CD4-positive, alpha-beta T cell treated with Interleukin-17A for 4 hours (primary cell): ENCODE measurements at places on chromosomes 16 and 17.

DNA sequence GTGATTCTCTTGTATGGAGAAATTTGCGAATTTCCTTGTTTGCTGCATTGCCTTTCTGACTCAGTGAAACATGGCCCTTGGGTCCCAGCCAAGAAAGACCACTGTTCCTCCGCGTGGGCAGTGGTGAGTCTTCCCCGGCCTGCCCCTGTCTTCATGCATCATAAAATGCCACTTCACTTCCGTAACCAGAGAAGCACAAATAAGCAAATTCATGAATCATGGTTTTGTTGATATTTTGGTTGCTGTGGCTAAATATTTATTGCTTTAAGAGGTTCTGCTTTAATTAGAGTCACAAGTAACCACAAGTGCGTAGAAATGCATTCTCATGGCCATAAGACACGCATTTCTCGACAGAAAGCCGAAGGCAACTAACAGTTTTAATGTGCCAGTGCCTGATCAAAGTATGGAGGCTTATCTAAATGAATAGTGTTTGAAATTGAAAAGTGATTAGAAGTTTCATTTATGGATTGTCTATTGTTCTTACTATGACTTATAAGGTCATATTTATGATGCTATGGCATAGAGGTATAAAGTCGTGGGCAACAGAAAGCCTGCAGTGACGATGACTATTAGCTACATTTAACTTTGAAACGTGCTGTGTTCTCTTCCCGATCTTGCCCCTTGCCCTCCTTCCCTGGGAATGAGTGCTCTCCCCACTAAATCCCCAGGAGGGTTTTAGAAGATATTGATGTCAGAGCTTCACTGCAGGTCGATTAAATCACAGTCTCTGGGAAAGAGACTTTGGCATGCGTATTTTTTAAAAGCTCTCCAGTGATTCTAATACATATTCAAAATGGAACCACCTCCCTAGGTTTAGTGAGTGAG is 76.0 kb downstream of the WIPI1 start:
- no peak for DNase-seq

GRCh38 chr17:60592750-60593149 is 7.2 kb upstream of the PPM1D start:
- no peak for DNase-seq

DNA sequence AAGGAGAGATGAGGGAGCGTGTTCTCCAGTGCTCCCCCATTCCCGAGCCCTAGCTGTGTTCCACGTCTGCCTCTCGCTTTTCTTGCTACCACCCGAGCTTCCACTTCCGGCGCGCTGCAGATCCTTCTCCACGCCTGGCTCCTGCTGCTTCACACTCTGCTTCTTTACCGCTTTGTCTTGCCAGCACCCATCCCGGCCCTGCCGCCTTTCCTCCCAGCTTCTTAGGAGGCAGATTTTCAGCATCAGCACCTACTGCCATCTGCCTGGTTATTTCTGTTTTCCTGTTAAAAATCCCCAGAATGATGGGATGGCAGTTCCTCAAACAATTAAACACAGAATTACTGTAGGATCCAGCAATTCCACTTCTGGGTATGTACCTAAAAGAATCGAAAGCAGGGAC is 64.7 kb downstream of the ELAC2 start:
- no peak for DNase-seq

- DNase-seq = peak; percentile 90
These were observed 92.0 kb upstream of the CHMP6 start for GRCh38 chr17:80899402-80900268.

DNA sequence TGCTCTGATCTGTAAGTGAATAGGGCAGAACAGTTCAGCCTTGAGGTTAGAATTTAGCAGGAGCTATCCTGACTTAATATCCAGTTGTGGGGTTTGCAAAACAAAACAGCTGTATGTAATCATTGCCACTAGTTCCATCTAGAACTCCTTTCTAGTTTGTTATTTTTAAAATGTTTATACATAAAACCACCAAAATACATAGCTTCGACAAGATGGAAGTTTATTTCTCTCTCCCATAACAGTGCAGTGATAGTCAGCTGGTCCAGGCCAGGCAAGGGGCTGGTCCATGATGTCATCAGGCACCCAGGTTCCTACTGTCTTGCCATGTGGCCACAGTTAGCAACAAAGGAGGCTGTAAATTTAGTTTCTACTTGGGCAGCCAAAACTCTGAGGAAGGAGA is 10.5 kb upstream of the PLK1 start:
- DNase-seq = no peak
